ENCODE measurements at places on chromosomes 13 and 19. TPM values are rescaled to one million over a fixed set of nuclear protein-coding genes. Genes with fewer than 3 reads are reported as not detected.

GRCh38 chr13:48492096-48492440 lies 40.8 kb downstream of the RCBTB2 start:
- no peak for DNase-seq

GRCh38 chr13:83531022-83531421 lies 351.3 kb downstream of the SLITRK1 start:
- no peak for DNase-seq

- DNase-seq: no peak
Observed at GRCh38 chr13:98495627-98496478, 81.1 kb downstream of the STK24 start.

GRCh38 chr13:20340759-20341171 lies 108.6 kb upstream of the GJB6 start:
- peak; percentile 37 for DNase-seq

ANGPTL8 gene
- total RNA-seq: not detected

All from left ventricle myocardium superior (tissue), 1 donor.